ENCODE measurements at places on chromosomes 6 and 20. TPM values are rescaled to one million over a fixed set of nuclear protein-coding genes. Genes with fewer than 3 reads are reported as not detected.
A peak's percentile ranks its signal among the peaks of the same experiment; 100 is the strongest.

DNA sequence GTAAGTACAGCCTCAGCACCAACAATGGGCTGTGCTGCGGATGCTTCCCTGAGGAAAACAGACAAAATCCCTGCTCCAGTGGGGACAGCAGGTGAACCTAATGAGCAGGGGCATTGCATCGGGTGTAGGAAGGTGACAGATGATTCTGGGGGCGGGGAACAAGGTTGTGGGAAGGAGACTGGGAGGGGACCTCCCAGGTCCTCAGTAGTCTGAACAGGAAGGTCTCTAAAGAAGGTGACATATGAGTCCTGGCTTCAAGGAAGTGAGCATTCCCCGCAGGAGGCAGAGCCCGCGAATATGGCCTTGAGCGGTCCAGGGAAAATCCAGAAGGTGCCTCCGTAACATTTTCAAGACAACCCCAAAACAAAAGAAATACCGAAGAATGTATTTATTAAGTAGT is 19.4 kb downstream of the ULBP1 start:
- H3K27ac ChIP-seq, result no peak overlapping the region
- H3K4me3 ChIP-seq, result no peak overlapping the region
- H3K27me3 ChIP-seq, result peaks cover 6% of the 10 kb centered on the region
- no peak for DNase-seq
- H3K4me1 ChIP-seq, result peaks cover 5% of the 10 kb centered on the region
- H3K36me3 ChIP-seq, result no peaks in the 10 kb centered on the region

The SIRPB1 gene
- total RNA-seq, result not detected

GRCh38 chr6:53792016-53792415 is 2.8 kb upstream of the LRRC1 start:
- H3K36me3 ChIP-seq, result no peaks in the 10 kb centered on the region
- H3K4me1 ChIP-seq, result peaks cover 21% of the 10 kb centered on the region
- H3K4me3 ChIP-seq, result no peak overlapping the region
- peaks cover 17% of the 10 kb centered on the region for H3K27me3 ChIP-seq

The TRIM27 gene
- 82.8 TPM for total RNA-seq

The CST4 gene
- total RNA-seq, result not detected

DNA sequence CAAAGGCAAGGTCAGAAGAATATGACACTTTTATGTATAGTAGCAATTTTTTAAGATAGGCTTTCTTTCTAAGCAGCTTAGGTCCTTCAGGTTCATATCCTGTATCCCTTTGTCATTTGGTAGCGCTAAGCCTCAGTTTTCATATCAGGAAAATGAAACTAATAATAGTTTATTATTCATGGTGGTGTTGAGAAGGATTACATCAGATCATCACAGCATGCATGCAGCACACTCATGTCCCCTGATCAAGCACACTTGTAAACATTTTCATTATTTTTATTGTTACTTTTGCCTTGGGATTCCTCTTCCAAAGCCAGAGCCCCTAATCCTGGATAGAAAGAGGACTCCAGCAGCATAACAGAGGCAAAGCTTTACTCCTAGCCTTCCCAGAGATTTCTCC is 70.2 kb upstream of the ADGRF1 start:
- H3K4me1 ChIP-seq, result peaks cover 14% of the 10 kb centered on the region
- H3K27me3 ChIP-seq, result no peaks in the 10 kb centered on the region
- DNase-seq, result no peak
- H3K4me3 ChIP-seq, result no peak overlapping the region
- H3K27ac ChIP-seq, result no peak overlapping the region

The VSX1 gene
- not detected for total RNA-seq

DNA sequence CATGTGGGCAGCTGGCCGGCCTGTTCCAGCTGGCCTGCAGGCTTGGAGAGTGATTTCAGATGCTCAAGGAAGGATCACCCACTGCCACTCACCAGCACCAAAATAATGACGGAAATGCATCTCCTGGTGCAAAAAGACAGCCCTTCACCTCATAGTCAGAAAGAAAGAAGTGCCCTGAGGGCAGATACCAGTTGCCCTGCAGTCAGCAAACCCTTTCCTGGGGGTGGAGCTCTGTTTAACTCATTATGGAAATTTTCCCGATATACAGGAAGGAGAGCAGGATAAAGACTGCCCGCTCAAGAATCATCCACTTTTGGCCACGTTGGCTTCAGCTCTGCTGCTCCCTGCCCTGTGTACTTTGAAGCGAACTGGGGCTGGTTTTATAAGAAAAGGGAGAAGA is 127.9 kb downstream of the GRM4 start:
- no peak overlapping the region for H3K27ac ChIP-seq
- no peaks in the 10 kb centered on the region for H3K4me1 ChIP-seq
- no peak overlapping the region for H3K4me3 ChIP-seq
- H3K27me3 ChIP-seq, result peaks cover 3% of the 10 kb centered on the region
- DNase-seq, result no peak

GRCh38 chr6:170506446-170506845 is 46.7 kb downstream of the PSMB1 start:
- no peak for DNase-seq

The GPX5 gene
- not detected for total RNA-seq

- no peak for DNase-seq
- no peak overlapping the region for H3K27ac ChIP-seq
- H3K36me3 ChIP-seq, result no peaks in the 10 kb centered on the region
These were observed 1.8 kb upstream of the TGM3 start for GRCh38 chr20:2293971-2294370.

DNA sequence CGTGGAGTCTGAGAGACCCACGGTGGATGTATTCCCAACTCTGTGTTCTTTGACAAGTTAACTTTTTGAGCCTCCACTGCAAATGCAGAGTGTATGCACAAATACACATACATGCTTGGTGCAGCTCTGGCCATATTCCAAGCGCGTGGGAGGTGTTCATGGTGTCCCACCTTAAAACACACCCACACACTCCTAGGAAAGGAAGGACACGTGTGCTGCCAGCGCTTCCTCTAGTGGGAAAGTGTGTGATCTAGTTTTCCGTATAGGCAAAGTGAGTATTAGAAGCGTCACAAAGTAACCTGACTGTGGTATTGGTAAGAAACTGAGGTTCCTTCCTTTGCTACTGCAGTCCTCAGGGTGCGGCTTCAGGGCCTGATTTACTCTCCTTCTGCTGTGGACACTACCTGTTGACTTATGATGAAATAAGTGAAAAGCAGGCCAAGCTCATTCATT is 36.0 kb upstream of the MPC1 start:
- no peak for DNase-seq
- H3K27ac ChIP-seq, result peak overlapping the region; percentile 61
- peaks cover 15% of the 10 kb centered on the region for H3K27me3 ChIP-seq
- H3K4me3 ChIP-seq, result no peak overlapping the region
- H3K4me1 ChIP-seq, result no peaks in the 10 kb centered on the region

DNA sequence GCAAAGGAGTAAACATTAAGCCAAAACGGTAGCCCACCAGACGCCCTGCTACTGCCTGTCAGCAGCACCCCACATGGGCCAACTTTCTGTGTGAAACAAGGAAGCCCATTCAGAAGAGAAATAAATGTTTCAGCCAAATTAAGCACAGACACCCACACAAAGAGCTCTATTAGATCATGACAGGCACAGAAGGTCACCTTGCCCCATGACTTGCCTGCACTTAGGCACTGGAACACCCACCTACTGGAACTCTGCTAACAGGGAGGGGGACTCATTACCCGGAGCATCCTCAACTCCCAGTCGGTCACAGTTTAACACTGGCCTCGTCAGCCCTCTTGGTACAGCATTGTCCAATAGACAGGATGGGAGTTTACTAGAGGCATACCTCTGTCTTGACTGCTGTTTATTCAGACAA is 31.8 kb downstream of the GFOD1 start:
- peaks cover 27% of the 10 kb centered on the region for H3K36me3 ChIP-seq
- H3K4me3 ChIP-seq, result no peak overlapping the region
- H3K27ac ChIP-seq, result no peak overlapping the region
- H3K27me3 ChIP-seq, result peaks cover 10% of the 10 kb centered on the region
- H3K4me1 ChIP-seq, result peaks cover 23% of the 10 kb centered on the region

- H3K4me1 ChIP-seq, result no peaks in the 10 kb centered on the region
- H3K4me3 ChIP-seq, result no peak overlapping the region
- no peak for DNase-seq
- no peak overlapping the region for H3K27ac ChIP-seq
- H3K36me3 ChIP-seq, result no peaks in the 10 kb centered on the region
These were observed 223.5 kb upstream of the PCSK2 start for GRCh38 chr20:17003170-17003870.

GRCh38 chr20:44215125-44215524 is 4.6 kb upstream of the OSER1 start:
- H3K27me3 ChIP-seq, result peaks cover 5% of the 10 kb centered on the region
- no peaks in the 10 kb centered on the region for H3K36me3 ChIP-seq
- DNase-seq, result peak; percentile 72
- no peak overlapping the region for H3K27ac ChIP-seq

DNA sequence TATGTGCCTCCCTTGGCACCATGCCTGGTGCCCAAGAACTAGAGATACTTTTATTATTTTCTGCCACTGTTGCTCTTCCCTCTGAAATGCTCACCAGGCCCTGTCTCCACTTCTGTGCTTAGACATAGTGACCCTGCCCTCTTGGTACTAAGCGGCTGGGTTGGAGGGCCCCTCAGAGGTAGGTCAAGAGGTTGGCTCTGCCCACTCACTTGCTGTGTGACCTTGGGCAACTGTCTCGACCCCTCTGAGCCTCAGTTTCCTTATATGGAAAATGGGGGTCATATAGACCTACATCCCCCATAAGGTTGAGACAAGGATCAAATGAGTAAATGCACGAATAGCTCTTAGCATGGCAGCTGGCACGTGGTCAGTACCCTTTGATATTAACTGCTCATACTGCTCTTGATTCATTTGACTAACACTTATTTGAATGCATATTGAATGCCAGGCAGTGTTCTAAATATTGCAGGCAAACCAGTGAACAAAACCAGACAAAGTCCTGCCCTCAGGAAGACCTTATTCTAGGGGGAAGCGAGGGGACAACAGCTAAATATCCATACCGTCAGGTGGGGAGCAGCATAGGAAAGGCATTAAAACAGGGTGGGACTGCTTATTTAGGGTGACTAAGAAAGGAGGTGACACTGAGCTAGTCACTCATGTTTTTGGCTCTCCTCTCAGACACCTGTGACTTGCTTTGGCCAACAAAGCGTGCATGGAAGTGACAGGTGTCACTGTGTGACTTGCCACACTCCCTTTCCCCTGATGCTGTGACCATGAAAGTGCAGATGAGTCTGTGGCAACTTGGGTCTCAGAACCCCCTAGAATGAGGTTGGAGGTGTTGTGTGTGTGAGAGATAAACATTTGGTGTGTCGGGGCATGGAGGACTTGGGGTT is 14.3 kb upstream of the SPO11 start:
- no peaks in the 10 kb centered on the region for H3K36me3 ChIP-seq
- no peak overlapping the region for H3K4me3 ChIP-seq
- no peak overlapping the region for H3K27ac ChIP-seq
- DNase-seq, result no peak
- H3K27me3 ChIP-seq, result peaks cover 7% of the 10 kb centered on the region

GRCh38 chr6:135265278-135265677 is 84.2 kb downstream of the MYB start:
- H3K27me3 ChIP-seq, result peaks cover 2% of the 10 kb centered on the region
- peak overlapping the region; percentile 44 for H3K4me3 ChIP-seq
- no peak for DNase-seq
- no peak overlapping the region for H3K27ac ChIP-seq

DNA sequence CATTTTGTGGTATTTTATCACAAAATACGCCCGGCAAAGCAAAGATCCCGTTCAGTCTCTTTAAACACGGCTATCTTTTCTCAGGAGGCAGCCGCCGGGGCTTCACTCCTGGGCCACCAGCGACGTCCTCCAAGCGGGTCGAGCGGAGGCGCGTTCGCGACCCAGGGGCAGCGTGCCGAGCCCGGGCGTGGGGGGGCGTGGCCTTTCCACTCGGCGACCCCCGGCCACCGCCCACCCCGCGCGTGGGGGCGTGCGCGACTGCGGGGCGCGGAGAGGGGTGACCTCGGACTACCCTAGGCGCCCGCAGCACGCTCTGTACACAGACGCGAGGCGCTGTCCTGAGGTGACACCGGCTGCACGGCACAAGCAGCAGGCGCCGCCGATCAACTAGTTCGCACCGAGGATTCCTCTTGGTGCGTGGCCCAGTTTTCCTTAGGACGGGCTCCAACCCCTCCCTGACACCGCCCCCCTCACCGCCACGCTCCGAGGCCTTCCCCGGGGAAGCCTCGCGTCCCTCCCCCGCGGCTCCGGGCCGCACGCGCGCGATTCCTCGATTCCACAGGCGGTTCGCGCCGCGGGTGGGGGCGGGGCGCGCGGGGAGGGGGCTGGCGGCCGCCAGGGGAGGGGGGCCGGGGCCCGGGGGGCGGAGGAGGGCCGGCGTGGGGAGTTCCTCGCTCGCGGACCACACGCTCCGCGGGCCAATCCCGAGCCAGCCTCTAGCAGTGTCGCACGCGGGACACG is 1.1 kb upstream of the JARID2 start:
- peaks cover 9% of the 10 kb centered on the region for H3K27me3 ChIP-seq
- peak overlapping the region; percentile 100 for H3K4me3 ChIP-seq
- peak; percentile 67 for DNase-seq
- peak overlapping the region; percentile 66 for H3K27ac ChIP-seq
- peaks cover 13% of the 10 kb centered on the region for H3K36me3 ChIP-seq
- H3K4me1 ChIP-seq, result peaks cover 45% of the 10 kb centered on the region

- no peak for DNase-seq
- peaks cover 23% of the 10 kb centered on the region for H3K4me1 ChIP-seq
- peaks cover 1% of the 10 kb centered on the region for H3K27me3 ChIP-seq
- H3K27ac ChIP-seq, result no peak overlapping the region
- no peak overlapping the region for H3K4me3 ChIP-seq
- no peaks in the 10 kb centered on the region for H3K36me3 ChIP-seq
These were observed 463 bp upstream of the HLA-DMB start for GRCh38 chr6:32941214-32941768.
